ENCODE measurements at places on chromosomes 4 and X.

DNA sequence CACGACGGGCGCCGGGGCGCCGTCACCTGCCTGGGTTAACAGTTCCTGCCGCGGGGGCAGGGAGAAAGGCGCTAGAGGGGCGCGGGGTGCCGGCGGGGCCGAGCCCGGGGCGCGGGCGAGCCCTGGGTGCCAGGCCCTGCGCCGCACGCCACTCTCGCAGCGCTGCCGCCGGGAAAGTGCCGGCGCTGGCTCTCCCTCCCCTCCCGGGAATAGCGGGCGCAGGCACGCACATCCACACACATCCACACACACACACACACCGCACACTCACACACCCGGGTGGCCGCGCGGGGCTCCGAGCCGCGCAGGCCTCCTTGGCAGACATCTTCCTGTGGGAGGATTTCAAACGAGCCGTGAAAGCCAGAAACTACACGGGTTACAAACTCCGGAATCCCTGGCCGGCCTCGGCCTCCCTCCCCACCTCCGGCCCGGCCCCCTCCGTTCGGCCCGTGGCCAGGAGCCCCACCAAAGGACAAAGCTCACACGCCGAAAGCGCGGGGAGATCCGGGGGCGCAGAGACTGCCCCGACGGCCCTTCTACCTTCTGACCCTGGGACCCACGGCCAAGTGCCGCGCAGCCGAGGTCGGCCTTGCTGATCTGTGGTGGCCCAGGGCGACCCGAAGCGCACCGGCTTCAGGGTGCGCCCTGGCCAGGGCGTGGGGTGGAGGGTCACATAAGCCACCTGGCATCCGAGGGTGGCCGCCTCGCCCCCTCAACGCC lies 92.3 kb downstream of the BCOR start:
- DNase-seq, result no peak

- no peak for DNase-seq
Observed at GRCh38 chr4:88940506-88940905, 116.5 kb downstream of the FAM13A start.

DNA sequence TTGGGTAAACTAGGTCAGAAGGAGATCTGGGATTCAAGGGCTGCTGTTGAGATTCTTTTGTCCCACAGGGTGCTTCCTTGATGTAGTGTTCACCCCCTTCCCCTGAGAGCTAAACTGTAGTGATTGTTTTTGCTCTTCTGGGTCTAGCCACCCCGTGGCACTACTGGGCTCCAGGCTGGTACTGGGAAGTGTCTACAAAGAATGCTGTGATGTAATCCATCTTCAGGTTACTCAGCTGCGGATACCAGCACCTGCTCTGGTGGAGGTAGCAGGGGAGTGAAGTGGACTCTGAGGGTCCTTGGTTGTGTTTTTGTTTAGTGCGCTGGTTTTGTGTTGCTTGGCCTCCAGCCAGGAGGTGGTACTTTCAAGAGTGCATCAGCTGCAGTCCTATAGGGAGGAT lies 365.5 kb downstream of the ZNF674 start:
- no peak for DNase-seq

DNA sequence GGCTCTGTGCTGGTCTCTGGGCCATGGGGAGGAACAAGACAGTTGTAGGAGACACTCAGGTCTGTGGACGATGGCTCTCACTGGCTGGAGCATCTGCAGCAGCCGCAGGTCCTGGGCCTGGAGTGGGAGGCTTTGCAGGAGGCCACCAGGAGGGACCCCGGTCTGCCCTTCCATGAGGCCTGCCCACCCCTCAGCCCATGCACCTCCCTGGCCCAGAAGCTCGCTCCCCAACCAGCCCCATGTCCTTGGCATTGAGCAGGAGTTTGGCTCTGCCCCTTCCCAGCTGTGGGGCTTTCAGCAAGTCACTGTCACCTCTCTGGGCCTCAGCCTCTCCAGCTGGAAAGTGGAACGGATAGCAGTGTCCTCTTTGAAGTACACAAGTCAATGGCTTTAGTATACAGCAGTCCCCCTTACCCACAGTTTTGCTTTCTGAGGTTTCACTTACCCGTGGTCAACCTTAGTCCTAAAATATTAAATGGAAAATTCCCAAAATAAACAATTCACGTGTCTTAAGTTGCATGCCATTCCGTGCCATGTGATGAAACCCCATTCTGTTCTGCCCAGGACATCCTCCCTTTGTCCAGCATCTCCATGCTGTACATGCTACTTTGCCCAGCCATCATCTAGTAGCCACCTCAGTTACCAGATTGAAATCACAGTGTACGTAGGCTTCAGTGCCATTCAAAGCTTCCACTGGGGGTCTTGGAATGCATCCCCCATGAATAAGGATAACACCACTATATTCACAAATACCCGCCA lies 104.0 kb downstream of the CPZ start:
- no peak for DNase-seq

GRCh38 chr4:2642968-2643367 lies 106.5 kb downstream of the FAM193A start:
- no peak for DNase-seq

GRCh38 chr4:16908377-16909021 lies 10.1 kb upstream of the LDB2 start:
- no peak for DNase-seq

GRCh38 chr4:40280586-40280985 lies 54.5 kb upstream of the CHRNA9 start:
- no peak for DNase-seq

DNA sequence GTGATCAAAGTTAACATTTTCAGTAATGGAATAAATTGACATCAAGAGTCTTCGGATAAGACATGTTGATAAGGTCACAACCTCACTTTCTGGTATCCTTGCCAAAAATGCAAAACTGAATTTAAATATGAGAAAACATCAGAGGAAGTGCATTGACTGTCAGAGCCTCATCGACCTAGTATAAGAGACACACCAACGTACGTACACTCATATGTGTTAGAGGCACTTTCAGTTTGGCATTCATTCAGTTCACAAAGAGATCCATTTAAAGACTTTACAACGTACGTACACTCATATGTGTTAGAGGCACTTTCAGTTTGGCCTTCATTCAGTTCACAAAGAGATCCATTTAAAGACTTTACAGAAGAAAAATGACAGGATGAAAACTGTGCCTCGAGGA lies 280.3 kb downstream of the INPP4B start:
- no peak for DNase-seq

DNA sequence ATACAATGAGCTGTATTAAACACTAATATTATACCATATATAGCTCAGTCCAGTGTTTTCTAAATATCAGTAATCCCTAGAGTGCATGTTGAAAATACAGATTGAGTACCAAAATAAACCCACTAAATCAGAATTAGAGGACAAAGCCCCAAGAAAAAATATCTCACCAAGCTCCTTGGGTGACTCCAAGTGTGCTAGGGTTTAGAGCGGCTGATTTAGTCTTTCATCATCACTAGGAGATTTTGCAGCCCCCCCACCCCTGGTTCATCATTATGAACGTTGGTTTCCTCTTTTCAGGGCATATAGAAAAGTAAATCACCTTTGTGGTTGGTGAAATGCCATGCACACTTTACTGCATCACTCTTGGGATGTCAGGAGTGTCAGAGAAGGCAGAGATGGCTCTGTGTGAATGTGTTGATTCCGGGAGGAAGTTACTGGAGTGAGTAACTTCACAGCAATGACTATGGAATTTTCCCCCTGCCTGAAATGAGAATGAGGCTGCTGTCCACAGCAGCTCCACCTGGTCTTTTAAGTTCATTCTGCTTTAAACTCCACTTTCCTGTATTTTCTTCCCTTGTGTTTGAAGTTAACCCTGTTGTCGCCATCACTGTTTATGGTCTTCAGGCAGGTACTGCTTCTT lies 25.2 kb upstream of the ANAPC4 start:
- no peak for DNase-seq

DNA sequence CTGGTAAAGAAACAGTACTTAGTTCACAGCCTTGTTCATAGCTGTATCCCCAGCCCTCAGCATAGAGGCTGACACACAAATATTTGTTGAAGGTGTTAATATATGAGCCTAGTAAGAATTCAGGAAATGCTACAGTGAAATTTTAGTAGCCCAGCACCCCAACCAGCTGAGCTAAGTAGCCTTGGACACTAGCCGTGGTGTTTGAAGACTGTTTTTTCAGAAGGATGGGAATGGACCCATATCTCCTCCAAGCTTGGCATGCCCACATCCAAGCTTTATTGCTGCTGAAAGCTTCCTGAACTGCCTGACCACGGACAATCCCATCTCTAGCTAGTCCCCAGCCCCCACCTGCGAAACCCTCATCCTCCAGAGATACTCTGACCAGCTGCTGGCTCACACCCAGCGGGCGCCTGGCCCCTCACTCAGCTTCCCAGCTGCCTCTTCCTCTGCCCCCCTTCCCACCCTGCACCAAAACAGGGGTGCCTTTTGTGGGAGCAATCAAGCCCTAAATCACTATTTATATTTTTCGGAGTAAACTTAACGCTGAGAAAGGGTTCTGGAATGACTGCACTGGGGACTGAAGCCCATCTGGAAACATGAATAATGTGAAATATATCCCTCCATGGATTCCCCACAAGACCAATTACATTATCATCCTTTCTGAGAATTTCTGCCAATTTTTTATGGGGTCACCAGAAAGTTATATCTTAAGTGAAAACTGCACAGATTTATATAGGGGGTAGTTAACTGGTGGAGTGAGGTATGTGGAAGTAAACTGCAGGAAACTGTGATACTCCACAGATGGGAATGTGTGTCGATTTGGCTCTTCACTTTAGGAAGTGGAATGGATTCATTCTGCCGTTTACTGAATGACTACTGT lies 41.1 kb upstream of the CBR4 start:
- DNase-seq, result no peak

GRCh38 chr4:182680234-182680653 lies 236.9 kb downstream of the DCTD start:
- no peak for DNase-seq

- no peak for DNase-seq
Observed at GRCh38 chr4:3753726-3754412, 12.3 kb upstream of the ADRA2C start.

DNA sequence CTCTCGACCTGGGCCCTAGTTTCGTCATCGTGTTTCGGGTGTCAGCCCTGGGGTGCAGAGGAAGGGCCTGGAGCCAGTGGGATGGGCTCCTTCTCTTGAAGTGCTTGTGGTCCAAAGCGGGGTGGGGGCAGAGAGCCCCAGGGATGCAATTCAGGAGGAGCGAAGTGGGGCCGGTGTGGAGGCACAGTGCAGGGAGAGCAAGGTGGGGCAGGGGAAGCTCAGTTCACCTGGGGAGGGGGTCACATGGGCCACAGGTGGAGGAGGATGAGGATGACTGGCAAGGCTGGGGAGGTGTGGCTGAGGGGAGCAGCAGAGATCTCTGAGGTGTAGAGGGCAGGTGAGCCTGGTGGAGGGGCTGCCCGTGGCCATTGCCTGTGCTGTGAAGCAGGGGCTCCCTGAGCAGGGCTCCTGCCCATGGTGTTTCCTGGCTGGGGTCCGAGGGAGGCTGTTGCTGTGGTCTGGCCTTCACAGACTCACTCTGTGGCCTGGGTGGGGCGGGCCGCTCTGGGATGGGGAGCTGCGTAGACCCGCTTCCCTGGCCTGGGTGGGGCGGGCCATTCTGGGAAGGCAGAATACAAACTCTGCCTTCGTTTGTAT lies 6.9 kb downstream of the SORCS2 start:
- no peak for DNase-seq

DNA sequence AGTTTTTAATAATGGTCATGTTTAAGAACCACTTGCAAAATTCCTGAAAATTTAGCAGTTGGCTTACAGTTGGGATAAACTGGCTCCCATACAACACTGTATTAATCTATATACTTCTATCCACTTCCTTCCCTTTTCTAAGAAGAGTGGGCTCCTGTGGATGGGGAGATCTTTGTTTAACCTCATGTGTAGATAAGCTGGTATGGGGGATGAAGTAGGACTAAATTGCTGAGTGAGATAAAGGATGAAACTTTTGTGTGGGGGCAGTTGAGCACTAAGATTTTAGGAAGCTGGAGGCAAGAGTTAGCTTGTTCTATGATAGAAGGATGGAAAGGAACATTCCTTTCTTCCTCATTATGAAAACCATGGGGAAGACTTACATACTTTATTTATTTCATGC lies 54.6 kb upstream of the ATP8A1 start:
- no peak for DNase-seq

DNA sequence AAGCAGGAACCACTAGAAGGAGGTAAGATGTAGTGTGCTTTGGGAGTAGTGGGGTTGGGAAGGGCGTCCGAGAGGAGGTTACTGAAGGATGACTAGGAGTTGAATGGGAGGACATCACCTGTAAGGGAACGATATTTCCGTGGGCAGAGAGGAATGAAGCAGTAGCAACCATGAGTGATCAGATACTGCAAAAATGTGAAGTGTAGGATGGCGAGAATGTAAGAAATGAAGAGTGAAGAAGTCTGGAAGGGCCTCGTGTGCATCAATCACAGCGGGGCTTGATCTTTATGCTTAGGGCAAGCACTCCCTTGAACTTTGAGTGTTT lies 594 bp downstream of the MSMO1 start:
- DNase-seq, result no peak

- DNase-seq, result no peak
Observed at GRCh38 chr4:148055844-148056243, 324.0 kb downstream of the ARHGAP10 start.

DNA sequence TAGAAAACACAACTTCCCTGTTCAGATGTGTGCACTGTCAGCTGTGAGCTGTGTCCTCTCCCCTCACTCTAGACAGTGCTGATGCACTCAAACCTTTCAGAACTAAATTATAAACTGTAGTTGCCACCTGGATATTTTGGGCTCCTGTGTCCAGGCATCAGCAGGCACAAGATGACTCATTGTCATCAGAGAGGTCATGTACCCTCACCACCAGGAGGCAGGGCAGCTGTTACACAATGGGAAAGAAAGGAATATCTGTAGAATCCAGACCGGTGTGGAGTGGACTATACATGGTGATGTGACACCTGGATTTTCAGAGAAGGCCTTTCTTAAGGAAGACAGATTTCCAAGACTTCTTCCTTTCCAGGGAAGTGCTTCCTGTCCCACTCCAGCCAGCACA lies 854.4 kb upstream of the AGA start:
- no peak for DNase-seq

Data from erythroblast (primary cell).